ENCODE measurements at places on chromosomes 1 and 21. TPM values are rescaled to one million over a fixed set of nuclear protein-coding genes. Genes with fewer than 3 reads are reported as not detected.

Gene NENF
- total RNA-seq = 20.9 TPM

Gene GBP7
- not detected for total RNA-seq

Gene BRDT
- total RNA-seq = not detected

Gene ARHGEF2
- 90.3 TPM for total RNA-seq

Gene KCNH1
- 0.14 TPM for total RNA-seq

Gene SPRR2A
- total RNA-seq = not detected

Gene TMPRSS2
- total RNA-seq = not detected

Gene TSACC
- total RNA-seq = not detected

Gene NOS1AP
- total RNA-seq = 0.89 TPM

Gene MPL
- total RNA-seq = not detected

Gene TRIM58
- 0.05 TPM for total RNA-seq

Gene ANGPTL7
- total RNA-seq = not detected

Gene PGBD2
- 11.9 TPM for total RNA-seq

Gene CLEC20A
- total RNA-seq = not detected

Gene LDLRAD1
- not detected for total RNA-seq

Gene CFAP141
- total RNA-seq = not detected

Gene TCEA3
- 9.8 TPM for total RNA-seq

Gene ST6GALNAC3
- total RNA-seq = 2.5 TPM

Gene CLCA1
- not detected for total RNA-seq

Gene FAM131C
- total RNA-seq = under 0.01 TPM

Gene DMBX1
- not detected for total RNA-seq

Gene NBPF20
- 9.5 TPM for total RNA-seq

Gene MNDA
- not detected for total RNA-seq

Gene ETV3L
- not detected for total RNA-seq

Gene GNG12
- 149 TPM for total RNA-seq

Gene ADAMTS4
- 20.3 TPM for total RNA-seq

Gene C1QB
- not detected for total RNA-seq

Gene CD1E
- not detected for total RNA-seq

Gene TMPRSS3
- not detected for total RNA-seq

Gene CYP4A11
- total RNA-seq = not detected

Gene RASAL2
- total RNA-seq = 34.2 TPM

Gene VWA5B1
- total RNA-seq = not detected

Gene TMEM61
- total RNA-seq = not detected

Gene MARK1
- total RNA-seq = 0.59 TPM

Gene BCL2L15
- total RNA-seq = under 0.01 TPM

Gene AMY2A
- total RNA-seq = not detected

Gene NHLH2
- not detected for total RNA-seq

Gene SELL
- total RNA-seq = not detected

Gene OR6K3
- total RNA-seq = not detected

Gene INSRR
- not detected for total RNA-seq

Data from smooth muscle cell of the umbilical artery (primary cell).